ENCODE measurements at places on chromosomes 6 and 20.

GRCh38 chr20:20076297-20077065 lies 24.1 kb downstream of the CFAP61 start:
- peak; percentile 19 for DNase-seq

DNA sequence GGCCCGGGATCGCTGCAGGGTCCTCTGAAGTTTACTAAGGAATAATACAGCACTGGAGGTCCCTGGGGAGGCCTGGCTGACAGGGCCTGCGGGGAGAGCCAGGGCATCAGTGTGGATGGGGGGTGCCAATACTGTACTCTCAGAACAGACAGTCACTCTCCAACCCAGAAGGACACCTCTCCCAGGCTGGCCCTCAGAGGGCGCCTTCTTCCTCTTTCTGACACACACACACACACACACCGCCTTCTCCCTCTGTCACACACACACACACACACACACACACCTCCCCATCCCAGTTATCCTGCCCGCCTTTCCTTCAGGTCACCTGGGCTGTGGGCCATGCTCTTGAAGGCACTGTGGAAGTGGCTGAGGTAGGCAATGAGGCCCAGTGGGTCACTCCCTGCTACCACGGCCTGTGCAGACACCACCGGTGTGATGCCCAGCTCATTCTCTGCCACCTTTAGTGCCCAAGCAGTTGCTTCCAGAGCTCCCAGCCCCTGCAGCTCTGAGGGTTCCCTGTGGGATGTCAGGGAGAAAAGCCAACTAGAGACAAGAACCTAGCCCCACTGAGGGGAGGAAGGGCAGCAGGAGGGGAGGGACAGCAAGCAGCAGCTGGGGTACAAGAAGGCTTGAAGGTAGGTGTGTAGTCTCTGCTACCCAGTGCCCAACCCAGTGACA lies 7.5 kb downstream of the SMPD2 start:
- DNase-seq: no peak

GRCh38 chr6:157989541-157990289 lies 8.1 kb downstream of the SYNJ2 start:
- DNase-seq: peak; percentile 91

- no peak for DNase-seq
These were observed 135.1 kb upstream of the CNR1 start for GRCh38 chr6:88301256-88301655.

DNA sequence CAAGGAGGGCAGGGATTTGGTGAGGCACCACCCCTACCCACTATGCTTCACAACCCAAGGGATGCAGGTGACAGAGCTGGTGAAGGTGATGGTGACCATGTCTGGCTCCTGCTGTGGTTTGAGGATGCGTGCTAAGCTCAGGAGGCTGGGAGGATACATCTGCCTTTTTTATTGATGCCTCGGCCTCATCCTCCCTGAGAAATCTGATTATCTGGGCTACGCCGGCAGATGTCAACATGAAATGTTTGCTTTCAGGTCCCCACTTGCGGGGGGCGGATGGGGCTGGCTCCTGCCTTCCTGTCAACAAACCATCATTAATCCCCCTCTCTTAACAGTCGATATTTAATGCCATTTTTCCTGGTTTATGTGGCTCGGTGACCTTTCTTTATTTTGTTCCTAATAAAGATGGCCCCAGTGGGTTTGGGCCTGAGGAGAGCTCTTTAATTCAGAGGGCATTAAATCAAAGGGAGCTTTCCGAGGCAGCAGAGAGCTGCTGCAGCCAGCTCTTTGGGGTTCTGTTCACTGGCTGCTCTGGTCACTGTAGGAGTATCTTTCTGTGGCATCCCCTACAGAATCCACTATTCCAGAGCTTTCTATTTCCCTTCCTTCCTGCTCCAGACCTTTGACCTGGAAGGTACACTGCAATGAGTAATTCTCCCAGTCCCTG lies 33.5 kb upstream of the LRFN2 start:
- DNase-seq: no peak

GRCh38 chr6:33298773-33299236 lies at the start of gene RGL2:
RGL2 (minus strand) TSS chr6:33298942; CDS start chr6:33298610, 332 bp downstream.
- DNase-seq: peak; percentile 80

DNA sequence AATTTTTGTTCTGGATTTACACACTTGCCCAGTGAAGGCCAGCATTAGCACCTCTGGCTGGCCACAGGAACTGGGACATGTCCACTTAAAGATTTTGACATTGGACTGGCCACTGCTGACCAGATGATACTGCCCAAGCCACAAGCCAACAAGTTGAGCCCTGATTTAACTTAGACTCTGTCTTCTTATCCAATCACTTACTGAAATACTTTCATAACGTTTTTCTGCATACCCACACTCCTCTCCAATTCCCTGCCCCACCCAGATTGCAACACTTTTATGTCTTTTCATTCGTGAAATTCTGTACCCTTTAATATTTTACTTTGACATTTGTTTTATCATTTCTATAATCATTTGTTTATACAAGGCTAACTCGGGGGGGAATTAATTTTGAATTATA lies 170.3 kb upstream of the TAB2 start:
- DNase-seq: no peak

- no peak for DNase-seq
These were observed 4.2 kb upstream of the ITPR3 start for GRCh38 chr6:33616913-33617312.

- no peak for DNase-seq
These were observed 6.5 kb downstream of the KCNB1 start for GRCh38 chr20:49476016-49476355.

DNA sequence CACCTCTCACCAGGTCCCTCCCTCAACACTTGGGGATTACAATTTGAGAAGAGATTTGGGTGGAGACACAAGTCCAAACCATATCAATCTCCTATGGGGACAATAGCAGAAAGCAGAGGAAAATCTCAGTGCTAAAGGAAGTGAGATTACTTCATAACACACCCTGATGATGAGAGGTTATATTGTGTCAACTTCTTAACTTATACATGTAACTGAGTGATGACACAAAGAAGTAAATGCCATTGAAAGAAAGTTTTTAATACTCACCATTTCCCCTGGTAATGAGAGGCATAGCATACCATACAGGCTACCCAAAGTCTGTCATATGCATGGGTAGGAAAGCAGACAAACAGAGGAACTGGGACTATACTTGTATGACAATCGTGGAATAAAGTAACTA lies 137.2 kb downstream of the MMUT start:
- DNase-seq: no peak

GRCh38 chr20:48567145-48567544 lies 260.7 kb downstream of the PREX1 start:
- DNase-seq: no peak

DNA sequence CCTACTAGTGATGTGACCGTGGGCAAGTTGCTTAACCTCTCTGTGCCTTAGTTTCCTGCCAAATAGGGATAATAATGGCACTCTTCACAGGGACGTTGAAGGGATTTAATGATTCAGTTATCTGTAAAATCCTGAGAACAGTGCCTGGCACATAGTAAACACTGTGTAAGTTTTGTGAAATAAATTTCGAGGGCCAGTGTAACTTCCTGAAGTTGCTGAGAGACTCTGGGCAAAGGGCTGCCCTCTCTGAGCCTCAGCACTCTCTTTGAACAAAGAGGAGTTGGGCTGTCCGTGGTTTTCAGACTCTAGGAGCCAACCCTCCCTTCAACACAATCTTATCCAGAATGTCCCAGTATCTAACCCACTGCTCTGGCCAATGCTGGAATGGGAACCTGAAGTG lies 2.5 kb upstream of the TEAD3 start:
- no peak for DNase-seq

DNA sequence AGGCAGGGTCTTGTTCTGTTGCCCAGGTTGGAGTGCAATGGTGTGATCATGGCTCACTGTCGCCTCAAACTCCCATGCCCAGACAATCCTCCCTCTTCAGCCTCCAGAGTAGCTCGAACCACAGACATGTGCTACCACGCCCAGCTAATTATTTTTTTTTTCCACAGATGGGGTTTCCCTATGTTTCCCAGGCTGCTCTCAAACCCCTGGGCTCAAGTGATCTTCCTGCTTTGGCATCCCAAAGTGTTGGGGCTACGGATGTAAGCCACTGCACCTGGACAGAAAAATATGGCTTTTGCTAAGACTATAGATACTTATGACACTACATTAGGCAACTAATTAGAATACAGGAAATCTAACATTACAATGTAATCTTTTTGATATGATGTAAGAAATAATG lies 17.9 kb downstream of the RNF24 start:
- DNase-seq: no peak

DNA sequence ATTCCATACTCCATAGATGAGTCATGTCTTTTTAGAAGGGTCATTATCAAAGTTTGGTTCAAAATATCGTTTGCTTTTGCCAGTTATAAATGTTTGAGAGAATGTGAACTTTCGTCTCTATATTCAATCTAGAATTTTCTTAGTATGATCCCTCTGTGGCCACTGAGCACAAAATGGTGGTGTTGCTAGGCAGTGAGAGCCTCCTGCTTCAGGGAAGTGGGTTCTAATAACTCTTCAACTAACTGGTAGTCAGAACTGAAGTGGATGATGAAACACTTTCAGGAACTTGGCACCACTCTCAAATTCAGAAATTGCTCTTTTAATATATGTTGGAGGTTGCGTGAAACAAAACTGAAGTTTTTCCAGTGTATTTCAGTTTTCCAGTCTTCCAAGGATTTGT lies 125.0 kb upstream of the DOK5 start:
- DNase-seq: peak; percentile 21
